ENCODE measurements at places on chromosomes 11 and 22.
A peak's percentile ranks its signal among the peaks of the same experiment; 100 is the strongest.

- no peak for DNase-seq
These were observed 95.8 kb downstream of the DLG2 start for GRCh38 chr11:85531191-85531897.

DNA sequence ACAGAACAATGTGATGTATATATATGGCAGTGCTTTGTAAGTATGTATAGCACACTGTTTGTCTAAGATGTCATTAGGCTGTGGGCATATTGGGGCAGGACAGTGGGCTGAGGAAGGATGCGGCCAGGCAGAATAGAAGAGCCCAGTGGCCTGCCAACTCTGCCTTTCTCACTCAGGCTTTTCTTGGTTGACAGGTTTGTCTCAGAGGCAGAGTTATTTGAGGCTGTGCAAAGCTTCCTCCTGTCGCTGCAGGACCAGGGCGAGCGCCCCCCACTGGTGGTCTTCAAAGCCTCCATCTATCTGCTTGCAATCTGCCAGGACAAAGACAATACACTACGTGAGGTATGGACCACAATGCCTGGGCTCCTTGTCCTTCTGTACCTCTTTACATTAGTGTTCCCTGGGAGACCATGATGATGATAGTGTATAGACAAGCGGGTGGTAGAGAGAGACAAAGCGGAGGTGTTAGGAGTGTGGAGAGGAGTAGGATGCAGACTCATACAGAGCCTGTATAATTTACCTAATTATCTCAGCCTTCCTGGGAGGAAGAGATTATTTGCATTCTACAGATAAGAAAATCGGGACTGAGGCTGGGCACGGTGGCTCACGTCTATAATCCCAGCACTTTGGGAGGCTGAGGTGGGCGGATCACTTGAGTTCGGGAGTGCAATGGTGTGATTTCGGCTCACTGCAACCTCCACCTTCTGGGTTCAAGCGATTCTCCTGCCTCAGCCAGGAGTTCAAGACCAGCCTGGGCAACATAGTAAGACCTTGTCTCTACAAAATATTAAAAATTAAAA, 37.3 kb upstream of the CCDC134 start:
- no peak for DNase-seq

DNA sequence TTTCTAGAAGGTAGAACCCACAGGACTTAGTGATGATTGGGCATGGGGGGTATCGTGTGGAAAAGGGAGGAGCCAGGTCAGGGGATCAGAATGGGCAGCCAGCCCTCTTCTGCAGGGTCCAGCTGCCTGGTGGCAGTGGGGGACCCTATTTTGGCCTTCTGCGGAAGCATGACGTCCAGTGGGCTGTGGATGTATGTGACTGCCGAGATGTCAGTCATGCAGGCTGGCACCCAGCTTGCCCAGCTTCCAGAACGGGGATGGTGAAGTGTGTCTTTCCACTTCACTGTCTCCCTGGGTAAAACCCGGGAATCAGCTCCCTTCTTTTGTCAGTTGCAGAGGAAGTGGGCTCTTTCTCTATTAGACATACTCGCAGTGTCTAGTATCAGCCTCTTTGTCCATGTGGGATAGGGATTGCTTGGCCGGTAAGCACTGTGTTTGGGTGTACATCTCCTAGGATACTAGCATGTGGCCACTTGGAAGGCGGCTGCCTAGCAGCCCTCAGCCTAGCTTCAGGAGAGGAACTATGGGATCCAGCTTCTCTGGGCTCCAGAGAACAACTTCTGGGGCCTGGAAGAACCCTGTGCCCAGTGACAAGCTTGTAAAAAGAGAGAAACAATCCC, 51.4 kb downstream of the GRIK4 start:
- no peak for DNase-seq

GRCh38 chr11:73366265-73366610, 10.0 kb upstream of the RELT start:
- DNase-seq, result no peak

- DNase-seq, result no peak
These were observed 37.1 kb upstream of the SWAP70 start for GRCh38 chr11:9626496-9627394.

GRCh38 chr11:36288442-36289225, 590 bp downstream of the COMMD9 start:
- DNase-seq, result no peak

- no peak for DNase-seq
These were observed 178.6 kb downstream of the MIAT start for GRCh38 chr22:26835929-26836528.

- DNase-seq, result no peak
These were observed 43.3 kb upstream of the SLC35C1 start for GRCh38 chr11:45761659-45762058.

GRCh38 chr11:108199446-108200321, 22.8 kb downstream of the NPAT start:
- peak; percentile 44 for DNase-seq

GRCh38 chr22:44743804-44744211, 8.6 kb upstream of the ARHGAP8 start:
- no peak for DNase-seq

DNA sequence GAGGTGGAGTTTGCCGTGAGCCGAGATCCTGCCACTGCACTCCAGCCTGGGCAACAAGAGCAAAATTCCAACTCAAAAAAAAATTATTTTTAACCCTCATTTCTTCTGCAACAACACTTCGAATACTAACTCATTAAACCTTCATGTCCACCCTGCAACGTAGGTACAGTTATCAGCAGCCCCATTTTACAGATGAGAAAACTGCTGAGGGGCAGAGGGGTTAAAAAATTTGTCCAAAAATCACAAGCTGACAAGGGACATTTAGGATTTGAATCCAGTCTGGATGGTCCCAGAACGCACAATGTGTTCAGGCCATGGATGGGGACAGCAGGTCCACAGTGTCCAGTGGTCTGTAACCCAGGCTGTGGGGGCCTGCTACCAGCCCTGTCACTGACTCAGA, 29.0 kb downstream of the RHOD start:
- DNase-seq, result no peak

- DNase-seq, result no peak
These were observed 586.7 kb upstream of the CHORDC1 start for GRCh38 chr11:90809581-90809980.

DNA sequence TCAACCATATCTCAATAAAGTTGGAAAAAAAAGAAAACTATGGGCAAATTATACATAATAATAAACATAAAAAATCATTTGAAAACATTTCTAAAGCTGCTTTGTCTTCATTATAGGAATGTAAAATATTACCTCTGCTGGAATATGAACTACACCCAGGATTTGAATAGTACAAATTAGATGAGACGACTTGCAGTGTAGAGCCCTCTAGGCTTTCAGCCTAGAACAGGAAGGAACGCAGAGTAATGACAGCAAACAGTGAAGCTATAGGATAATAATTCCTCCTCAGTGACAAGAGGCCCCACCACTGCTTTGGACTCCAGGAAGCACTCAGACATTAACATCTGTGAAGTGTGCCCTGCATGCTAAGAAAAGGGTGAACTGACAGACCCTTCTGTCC, 7.7 kb downstream of the OR2AG1 start:
- DNase-seq, result no peak

- no peak for DNase-seq
These were observed 123.8 kb downstream of the CD44 start for GRCh38 chr11:35262735-35263134.

GRCh38 chr22:27992294-27993165, 73.5 kb upstream of the PITPNB start:
- no peak for DNase-seq

GRCh38 chr11:46391578-46392420, at the start of gene CHRM4:
TSS of gene CHRM4 (minus strand) at chr11:46391776. CDS start at chr11:46386557, 5,219 bp downstream.
- no peak for DNase-seq

DNA sequence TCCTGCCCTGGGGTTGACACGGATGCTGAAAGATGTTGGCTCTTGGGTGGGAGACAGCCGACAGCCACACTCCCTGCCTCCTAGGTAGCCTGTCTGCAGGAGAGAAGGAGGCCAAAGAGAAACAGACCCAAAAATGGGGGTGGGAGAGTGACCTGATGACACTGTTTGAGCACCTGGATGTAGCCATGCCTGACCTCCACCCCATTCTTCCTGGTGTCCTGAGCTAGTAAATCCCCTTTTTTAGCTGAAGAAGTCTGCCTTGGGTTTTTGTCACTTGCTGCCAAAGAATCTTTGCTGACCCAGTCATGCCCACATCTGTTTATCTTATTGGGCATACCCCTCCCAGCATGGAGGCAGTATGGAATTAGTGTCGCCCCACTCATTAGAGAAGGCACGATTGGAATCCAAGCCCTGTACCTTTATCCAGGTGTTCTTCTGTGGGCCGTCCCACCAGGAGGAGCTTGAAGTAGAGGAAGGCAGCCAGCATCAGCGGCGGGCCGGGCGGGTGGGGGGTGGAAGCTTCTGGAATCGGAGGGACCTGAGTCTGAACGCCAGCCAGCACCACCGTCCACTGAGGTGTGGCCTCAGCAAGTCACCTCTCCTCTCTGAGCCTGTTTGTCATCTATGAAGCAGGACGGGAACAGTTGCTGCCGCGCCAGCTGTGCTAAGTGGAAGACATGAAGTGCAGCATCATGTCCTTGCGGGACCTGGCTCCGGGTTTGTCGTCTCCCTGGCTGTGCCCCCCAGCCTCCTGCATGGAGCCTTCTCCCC, 37.8 kb downstream of the IGHMBP2 start:
- DNase-seq, result no peak

- DNase-seq, result no peak
These were observed 7.5 kb upstream of the TSGA10IP start for GRCh38 chr11:65937766-65938165.

- DNase-seq, result no peak
These were observed 60.1 kb downstream of the HORMAD2 start for GRCh38 chr22:30140414-30140813.

GRCh38 chr11:14698771-14699170, 55.2 kb downstream of the PDE3B start:
- no peak for DNase-seq

- no peak for DNase-seq
These were observed 531 bp downstream of the GRIK4 start for GRCh38 chr11:120511820-120512738.

DNA sequence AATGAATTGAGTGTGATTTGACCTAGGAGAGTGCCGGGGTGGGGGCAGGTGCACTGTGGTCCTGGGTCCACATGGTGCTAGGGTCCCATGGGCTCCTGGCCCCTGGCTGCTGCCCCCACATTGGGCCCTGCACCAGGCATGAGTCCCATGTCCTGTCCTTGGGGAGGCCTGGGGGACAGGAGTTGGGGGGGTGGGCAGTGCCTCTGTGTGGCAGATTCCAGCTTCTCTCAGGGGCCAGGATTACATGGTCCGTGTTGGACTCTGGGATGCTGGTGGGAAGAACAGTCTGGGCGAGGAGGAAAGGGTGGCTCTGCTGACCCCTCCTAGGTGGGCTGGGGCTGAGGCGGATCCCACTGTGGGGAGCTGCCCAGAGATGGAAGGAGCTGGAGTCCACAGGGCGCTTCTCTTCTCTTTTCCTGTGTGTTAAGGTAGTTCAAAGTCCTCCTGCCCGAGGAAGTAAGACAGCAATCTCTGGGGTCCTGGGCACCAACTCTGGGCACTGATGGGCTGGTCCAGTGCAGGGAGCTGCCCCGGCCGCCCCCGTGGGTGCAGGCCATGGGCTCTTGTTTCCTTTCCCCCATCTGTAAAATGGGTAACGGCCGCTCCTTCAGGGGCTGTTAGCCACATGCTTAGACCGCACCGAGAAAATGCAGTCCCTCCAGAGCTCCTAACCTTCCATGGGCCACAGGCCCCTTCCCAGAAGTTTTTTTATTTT, 19.8 kb downstream of the KCNQ1 start:
- DNase-seq, result no peak

DNA sequence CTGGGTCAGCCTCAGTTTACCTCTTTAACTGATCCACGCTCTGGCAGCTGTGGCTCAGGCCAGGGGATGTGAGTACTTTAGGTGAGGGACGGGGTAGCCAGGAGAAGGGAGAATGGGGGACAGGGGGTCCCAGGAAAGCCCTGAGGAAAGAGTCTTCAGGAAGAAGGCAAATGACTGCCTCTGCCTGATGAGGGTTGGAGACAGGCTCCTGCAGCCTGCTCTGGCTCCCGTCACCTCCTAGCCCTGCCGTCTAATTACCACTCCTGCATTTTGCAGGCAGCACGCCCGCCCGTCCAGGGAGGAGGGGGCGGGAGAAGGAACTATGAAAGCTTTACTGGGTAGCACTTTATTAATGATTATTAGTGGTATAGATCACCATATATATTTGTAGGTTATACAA, 116.6 kb downstream of the CEP164 start:
- no peak for DNase-seq

- no peak for DNase-seq
These were observed 45.8 kb downstream of the MIAT start for GRCh38 chr22:26702906-26703830.

- DNase-seq, result no peak
These were observed 28.3 kb downstream of the SLC6A5 start for GRCh38 chr11:20627701-20628100.

GRCh38 chr11:16986434-16987204, 27.6 kb downstream of the PLEKHA7 start:
- peak; percentile 14 for DNase-seq

GRCh38 chr11:75523811-75524664, 1.7 kb downstream of the GDPD5 start:
- DNase-seq, result no peak

GRCh38 chr11:116930177-116930576, 92.8 kb upstream of the APOA1 start:
- DNase-seq, result no peak

- DNase-seq, result no peak
These were observed 4.2 kb downstream of the PLAAT3 start for GRCh38 chr11:63609971-63610580.

- DNase-seq, result no peak
These were observed 41.0 kb upstream of the RASSF10 start for GRCh38 chr11:12968101-12968500.

DNA sequence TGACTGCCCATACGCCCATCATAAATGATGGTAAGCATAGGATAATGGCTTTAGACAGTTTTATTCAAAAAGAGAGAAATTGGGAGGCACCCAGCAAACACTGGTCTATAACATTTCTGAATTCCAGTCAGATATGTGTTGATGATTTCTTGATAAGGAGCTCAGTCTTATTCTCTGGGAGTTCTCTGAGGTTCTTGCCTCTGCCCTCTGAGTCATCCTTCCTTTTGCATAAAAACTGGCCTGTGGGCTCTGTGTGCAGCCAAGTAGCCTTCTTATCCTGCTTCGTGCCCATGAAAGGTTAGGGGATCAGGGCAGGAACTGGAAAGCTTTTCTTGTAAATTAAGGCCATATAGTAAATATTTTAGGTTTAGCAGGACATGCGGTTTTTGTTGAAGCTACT, 48.9 kb downstream of the FAR1 start:
- DNase-seq, result no peak

GRCh38 chr22:31241936-31242335, 29.8 kb downstream of the LIMK2 start:
- DNase-seq, result no peak

DNA sequence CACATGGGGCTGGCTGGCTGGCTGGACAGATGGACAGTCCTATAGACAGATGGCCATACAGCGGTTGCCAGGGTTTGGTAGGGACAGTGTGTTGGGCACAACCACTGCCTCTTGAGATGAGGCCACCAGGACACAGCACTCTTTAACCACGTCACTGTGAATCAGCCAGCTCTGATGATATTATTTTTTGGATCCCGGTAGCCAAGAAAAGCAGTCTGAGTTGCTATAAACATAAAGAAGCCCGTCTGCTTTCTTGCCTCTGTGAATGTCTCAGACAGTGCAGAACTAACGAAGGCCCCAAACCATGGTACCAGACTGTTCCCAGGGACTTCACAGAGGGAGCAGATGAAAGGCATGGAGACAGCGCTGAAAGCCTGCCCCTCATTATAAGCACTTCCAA, 115.9 kb upstream of the CSNK2A3 start:
- no peak for DNase-seq
